ENCODE measurements at places on chromosomes 6 and 20.

DNA sequence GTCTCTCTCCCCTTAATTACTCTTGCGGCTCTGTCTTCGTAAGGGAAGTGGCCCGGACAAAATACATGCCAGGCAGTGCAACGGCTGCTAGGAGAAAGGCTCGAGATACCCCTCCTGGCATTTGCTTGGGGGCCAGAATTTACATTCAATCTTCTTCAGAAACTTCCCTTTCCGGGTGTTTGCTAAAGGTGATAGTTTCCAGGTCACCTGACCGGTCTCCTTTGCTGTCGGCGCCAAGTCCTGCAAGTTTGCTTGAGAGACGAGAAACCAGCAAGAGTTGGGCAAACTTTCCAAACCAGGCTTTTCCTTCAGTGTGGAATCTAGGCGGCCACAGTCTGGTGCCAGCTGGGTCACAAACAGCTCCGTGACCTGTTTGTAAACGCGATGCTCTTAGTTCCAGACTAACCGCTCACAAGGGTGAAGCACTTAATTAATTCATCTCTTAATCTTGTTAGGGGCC lies 563 bp upstream of the SRSF3 start:
- no peaks in the 10 kb centered on the region for H3K27me3 ChIP-seq
- peak overlapping the region; percentile 79 for H3K4me3 ChIP-seq
- DNase-seq, result no peak
- H3K36me3 ChIP-seq, result peaks cover 22% of the 10 kb centered on the region
- peaks cover 39% of the 10 kb centered on the region for H3K4me1 ChIP-seq

DNA sequence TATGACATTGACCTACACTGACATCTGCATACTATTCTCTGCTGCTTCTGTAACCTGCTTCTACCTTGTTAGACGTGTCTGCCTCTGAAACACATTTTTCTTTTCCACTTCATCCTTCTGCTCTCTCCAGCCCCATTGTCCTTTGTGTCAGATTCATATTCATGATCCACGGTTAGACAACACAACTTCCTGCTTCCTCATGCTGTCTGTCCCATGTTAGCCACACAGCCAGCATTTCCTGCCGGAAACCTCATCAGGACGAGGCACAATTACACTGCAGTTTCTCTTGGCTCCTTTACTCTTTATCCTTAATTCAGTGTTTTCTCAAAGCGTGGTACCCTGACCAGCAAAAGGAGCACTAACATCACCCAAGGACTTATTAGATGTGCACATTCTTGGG lies 150.2 kb downstream of the TBC1D7 start:
- DNase-seq, result no peak
- no peaks in the 10 kb centered on the region for H3K36me3 ChIP-seq
- no peak overlapping the region for H3K4me3 ChIP-seq
- H3K27me3 ChIP-seq, result no peaks in the 10 kb centered on the region
- H3K27ac ChIP-seq, result no peak overlapping the region

DNA sequence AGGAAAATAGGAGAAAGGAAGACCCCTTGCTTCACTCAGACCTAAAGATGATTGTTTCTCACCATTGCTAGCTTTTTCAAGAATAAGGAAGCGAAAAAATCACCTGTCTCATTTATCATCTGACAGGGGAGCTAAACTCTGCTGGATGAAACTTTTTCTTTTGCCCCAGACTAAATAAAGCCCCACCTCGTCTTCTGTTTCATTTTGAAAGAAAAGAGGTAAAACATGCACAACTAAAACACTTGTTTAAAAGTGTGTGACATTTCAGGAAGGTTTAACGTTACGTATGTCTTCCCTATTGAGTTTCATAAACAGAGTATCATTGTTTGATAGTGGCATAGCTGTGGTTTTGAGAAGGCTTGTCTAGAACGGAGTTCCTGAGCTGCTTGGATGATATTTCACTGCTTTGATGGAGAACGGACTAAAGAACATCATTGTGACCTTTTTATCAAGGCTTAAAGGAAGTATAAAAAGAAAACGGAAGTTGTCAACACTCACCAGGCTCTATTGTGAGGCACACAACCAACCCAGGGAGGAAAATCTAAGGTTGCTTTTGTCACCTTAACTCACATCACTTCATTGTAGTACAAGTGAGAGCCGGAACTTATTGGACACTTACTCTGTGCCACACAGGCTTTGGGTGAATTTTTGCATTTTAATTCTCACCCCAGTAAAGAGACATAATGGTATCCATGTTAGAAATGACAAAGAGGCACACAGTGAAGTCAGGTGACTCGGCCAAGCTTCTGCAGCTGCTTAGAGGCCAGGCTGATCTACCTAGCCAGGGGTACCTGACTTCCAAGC lies 29.5 kb downstream of the TSHZ2 start:
- peak overlapping the region; percentile 45 for H3K27ac ChIP-seq
- no peak overlapping the region for H3K4me3 ChIP-seq
- H3K27me3 ChIP-seq, result peaks cover 4% of the 10 kb centered on the region
- H3K36me3 ChIP-seq, result no peaks in the 10 kb centered on the region

- no peaks in the 10 kb centered on the region for H3K27me3 ChIP-seq
- no peaks in the 10 kb centered on the region for H3K4me1 ChIP-seq
- H3K36me3 ChIP-seq, result no peaks in the 10 kb centered on the region
- no peak for DNase-seq
These were observed 563.3 kb upstream of the MAP3K7 start for GRCh38 chr6:91149956-91150705.

DNA sequence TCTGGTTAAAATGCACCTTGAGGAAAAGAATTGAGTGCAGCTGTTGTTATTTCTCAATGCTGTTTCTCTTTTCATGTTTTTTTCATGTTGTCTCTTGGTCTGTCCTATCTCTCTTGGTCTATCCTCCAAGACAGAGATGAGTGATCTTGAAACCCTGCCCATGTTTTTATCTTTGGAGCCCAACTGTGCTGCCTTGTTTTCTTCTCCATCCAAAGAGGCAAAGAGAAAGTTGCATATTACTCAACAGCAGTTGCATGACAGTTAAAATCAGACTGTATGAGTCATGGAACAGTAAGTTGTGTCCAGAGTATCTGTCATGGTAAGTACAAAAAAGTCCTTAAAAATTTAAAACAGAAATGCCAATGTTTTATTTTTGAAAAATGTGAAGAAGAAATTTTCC lies 26.2 kb downstream of the BCAS1 start:
- H3K36me3 ChIP-seq, result no peaks in the 10 kb centered on the region
- no peak overlapping the region for H3K4me3 ChIP-seq
- no peaks in the 10 kb centered on the region for H3K27me3 ChIP-seq
- no peak for DNase-seq
- H3K4me1 ChIP-seq, result no peaks in the 10 kb centered on the region

- peak; percentile 90 for DNase-seq
- H3K36me3 ChIP-seq, result no peaks in the 10 kb centered on the region
- H3K4me3 ChIP-seq, result peak overlapping the region; percentile 40
- H3K27ac ChIP-seq, result no peak overlapping the region
These were observed 25.2 kb downstream of the GPX6 start for GRCh38 chr6:28490205-28490890.

GRCh38 chr20:49784291-49784690 lies 28.3 kb upstream of the SLC9A8 start:
- H3K27ac ChIP-seq, result no peak overlapping the region
- no peaks in the 10 kb centered on the region for H3K4me1 ChIP-seq
- no peak for DNase-seq
- no peak overlapping the region for H3K4me3 ChIP-seq

DNA sequence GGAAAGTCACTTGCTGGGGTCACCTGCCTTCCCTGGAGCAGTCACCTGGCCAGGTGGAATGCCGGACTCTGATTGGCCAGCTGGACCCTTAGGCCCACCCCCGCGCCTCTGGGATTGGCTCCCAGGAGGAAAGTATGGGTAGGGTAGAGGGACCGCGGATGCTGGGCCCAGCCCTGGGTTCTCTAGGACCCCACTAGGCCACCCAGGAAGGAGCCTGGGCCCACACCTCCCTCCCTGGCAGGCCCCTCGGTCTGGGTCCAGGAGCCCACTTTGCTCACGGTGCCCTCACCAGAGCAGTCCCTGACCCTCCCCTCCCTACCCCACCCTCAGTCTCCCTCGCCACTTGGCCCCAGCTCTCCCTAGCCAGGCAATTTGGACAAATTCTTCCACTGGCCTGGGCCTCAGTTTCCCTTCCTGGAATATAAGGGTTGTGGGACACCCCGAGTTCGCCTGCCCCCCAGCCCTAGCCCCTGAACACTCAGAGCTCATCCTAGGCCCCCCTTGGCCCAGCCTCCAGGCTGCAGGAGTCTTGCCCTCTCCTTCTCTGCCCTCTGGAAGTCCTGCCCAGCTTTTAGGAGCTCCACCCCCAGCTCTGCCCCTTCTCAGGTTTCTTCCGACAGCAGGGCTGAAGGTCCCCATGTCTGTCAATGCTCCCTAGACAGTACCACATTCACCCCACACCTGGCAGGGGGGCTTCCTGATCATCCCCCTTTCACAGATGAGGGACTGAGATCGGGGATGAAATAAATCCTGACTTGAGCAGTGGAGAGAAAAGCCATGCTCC lies 299.6 kb downstream of the TAF4 start:
- no peaks in the 10 kb centered on the region for H3K36me3 ChIP-seq
- H3K4me1 ChIP-seq, result no peaks in the 10 kb centered on the region
- H3K27ac ChIP-seq, result no peak overlapping the region
- peaks cover 53% of the 10 kb centered on the region for H3K27me3 ChIP-seq
- DNase-seq, result no peak

DNA sequence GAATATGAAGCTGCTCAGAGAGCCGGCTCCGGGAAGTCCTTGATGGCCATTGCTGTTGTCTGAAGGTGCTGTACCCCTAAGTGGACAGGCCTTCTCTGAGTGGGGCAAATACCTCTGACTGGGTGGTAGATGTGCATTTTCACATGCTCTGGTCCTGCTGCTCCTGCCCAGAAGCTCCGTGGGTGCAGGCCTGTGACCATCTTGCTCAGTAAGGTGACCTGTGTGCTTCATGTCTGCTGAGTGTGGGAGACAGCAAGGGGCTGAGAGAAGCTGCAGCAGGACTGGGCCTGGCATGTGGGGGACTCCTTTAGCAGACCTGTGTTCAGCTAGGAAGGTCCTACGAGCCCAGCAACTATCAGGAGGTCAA lies 5.0 kb downstream of the SPATA2 start:
- H3K4me3 ChIP-seq, result no peak overlapping the region
- DNase-seq, result no peak
- no peaks in the 10 kb centered on the region for H3K27me3 ChIP-seq
- H3K36me3 ChIP-seq, result peaks cover 24% of the 10 kb centered on the region
- no peak overlapping the region for H3K27ac ChIP-seq

DNA sequence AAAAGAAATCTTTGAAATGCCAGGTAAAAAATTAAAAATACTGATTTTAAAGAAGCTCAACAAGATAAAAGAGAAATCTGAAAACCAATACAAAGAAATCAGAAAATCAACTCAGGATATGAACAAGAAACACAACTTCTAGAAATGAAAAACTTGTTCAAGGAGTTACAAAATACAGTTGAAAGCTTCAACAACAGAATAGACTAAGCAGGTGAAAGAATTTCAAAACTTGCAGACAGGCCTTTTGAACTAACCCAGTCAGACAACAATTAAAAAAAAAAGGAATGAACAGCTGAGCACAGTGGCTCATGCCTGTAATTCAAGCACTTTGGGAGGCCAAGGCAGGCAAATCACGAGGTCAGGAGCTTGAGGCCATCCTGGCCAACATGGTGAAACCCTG lies 57.8 kb downstream of the PDSS2 start:
- H3K27ac ChIP-seq, result no peak overlapping the region
- DNase-seq, result no peak
- H3K4me1 ChIP-seq, result no peaks in the 10 kb centered on the region
- no peaks in the 10 kb centered on the region for H3K27me3 ChIP-seq
- H3K4me3 ChIP-seq, result no peak overlapping the region

DNA sequence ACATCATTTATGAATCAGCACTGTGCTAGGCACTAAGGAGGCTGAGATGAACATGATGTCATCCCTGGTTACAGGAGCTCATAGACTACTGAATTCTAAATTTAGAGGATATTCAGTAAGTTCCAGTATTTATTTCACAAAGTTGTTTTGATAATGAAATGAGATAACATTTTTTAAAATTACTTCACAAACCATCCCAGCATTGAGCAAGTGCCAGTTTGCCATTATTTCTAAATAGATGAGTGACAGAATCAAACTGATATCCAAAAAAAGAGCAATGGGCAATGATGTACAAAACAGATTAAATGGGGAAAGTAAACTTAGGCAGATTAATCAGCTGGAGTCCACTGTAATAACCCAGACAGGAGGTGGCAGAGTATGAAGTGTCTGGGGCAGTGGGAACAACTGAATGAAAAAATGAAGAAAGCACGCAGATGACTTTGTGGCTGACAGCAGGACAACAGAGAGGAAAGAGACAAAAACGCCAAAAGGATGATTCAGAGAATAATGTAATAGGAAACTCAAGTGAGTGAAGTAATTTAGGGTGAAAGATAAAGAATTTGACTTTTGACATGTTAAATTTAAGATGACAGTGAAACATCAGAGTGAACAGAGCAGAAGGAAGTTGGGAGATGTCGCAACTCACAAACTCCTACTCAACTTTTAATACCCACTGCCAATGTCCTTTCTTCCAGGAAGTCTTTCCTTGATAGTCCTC lies 70.2 kb downstream of the RCAN2 start:
- H3K4me1 ChIP-seq, result no peaks in the 10 kb centered on the region
- no peak for DNase-seq
- no peaks in the 10 kb centered on the region for H3K36me3 ChIP-seq
- H3K4me3 ChIP-seq, result no peak overlapping the region
- no peaks in the 10 kb centered on the region for H3K27me3 ChIP-seq
- H3K27ac ChIP-seq, result no peak overlapping the region

GRCh38 chr6:121426686-121427085 lies 8.8 kb upstream of the GJA1 start:
- no peak overlapping the region for H3K27ac ChIP-seq
- H3K4me1 ChIP-seq, result no peaks in the 10 kb centered on the region
- DNase-seq, result no peak

- no peaks in the 10 kb centered on the region for H3K36me3 ChIP-seq
- peaks cover 11% of the 10 kb centered on the region for H3K4me1 ChIP-seq
- no peak overlapping the region for H3K4me3 ChIP-seq
- H3K27me3 ChIP-seq, result peaks cover 75% of the 10 kb centered on the region
- DNase-seq, result no peak
- no peak overlapping the region for H3K27ac ChIP-seq
These were observed 1.4 kb downstream of the NPBWR2 start for GRCh38 chr20:64105846-64106434.

DNA sequence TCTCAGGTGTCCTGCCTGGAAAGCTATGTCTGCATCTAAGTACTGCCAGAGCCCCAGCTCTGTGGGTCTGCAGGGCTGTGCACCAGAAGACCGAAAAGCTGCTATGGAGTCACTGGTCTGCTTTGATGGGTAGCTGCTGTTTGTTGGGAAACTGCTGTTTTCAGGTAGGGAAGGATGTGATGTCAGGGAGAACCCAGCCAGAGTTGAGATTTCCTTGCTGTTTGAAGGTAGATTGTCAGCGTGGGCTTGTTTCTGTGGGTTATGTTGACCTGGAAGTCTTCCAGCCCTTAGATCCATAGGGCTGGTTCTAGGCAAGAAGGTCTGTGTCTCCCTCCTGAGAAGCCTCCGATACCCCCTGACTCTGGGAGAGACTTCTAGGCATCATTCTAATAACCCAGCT lies 12.2 kb upstream of the SHLD1 start:
- H3K4me1 ChIP-seq, result peaks cover 4% of the 10 kb centered on the region
- DNase-seq, result no peak
- H3K27me3 ChIP-seq, result no peaks in the 10 kb centered on the region
- H3K4me3 ChIP-seq, result no peak overlapping the region

All from esophagus muscularis mucosa (tissue), 4 donors.